Right lobe of liver (tissue), 6 donors: ENCODE measurements at places on chromosomes 16 and 17. TPM values are rescaled to one million over a fixed set of nuclear protein-coding genes. Genes with fewer than 3 reads are reported as not detected.

The INCA1 gene
- total RNA-seq = 0.97 TPM

The MPP3 gene
- 2.0 TPM for total RNA-seq

DNA sequence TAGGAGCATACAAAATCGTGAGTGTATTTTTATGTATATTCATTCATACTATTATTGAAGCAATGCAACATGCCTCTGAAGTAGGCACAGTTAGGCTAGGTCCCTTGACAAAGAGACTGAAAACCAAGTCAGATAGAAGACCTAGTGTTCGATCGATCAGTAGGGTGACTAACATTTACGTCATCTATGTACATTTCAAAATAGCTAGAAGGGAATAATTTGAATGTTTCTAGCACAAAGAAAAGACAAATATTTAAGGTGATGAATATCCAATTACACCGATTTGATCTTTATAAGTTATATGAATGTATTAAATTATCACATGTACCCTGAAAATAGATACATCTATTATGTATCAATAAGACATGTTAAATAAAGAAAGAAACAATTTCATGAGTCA is 610.1 kb downstream of the TOX3 start:
- DNase-seq = no peak

DNA sequence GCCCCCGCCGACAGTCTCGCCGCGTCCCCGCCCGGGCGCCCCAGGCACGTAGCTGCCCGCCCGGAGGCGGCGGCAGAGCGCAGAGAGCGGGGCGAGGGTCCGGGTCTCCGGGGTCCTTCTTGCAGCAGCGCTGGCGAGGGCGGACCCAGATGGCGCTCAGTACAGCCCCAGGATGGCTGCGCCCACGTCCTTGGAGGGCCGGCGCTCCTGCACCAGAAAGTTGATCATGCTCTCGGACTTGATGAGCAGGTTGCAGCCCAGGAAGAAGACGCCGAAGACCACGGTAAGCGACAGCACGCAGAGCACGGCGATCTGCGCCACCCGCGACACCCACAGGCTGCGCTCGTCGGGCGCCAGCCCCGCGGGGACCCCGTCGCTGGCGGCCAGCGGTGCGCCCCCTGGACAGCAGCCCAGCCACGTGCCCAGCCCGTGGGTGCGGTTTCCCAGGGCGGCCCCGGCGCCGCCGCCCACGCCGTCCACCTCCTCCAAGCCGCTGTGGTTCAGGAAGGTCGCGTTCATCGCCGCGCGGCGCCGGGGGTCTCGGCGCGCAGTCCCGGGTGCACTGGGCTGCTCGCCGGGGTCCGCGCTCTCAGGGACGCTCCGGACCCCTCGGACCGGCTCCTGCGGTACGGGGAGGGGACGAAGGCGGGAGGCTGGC is 435 bp downstream of the RPRML start:
- no peak for DNase-seq

The MYH13 gene
- not detected for total RNA-seq
